Left renal cortex interstitium (tissue), 4 donors: ENCODE measurements at places on chromosomes 3 and 15. TPM values are rescaled to one million over a fixed set of nuclear protein-coding genes. Genes with fewer than 3 reads are reported as not detected.

Gene PIERCE2
- 5.9 TPM for polyA plus RNA-seq

GRCh38 chr3:115760716-115761115 is 137.4 kb downstream of the GAP43 start:
- DNase-seq = no peak

- DNase-seq = no peak
Measured at GRCh38 chr3:112348943-112349342, 16.0 kb downstream of the CD200 start.

DNA sequence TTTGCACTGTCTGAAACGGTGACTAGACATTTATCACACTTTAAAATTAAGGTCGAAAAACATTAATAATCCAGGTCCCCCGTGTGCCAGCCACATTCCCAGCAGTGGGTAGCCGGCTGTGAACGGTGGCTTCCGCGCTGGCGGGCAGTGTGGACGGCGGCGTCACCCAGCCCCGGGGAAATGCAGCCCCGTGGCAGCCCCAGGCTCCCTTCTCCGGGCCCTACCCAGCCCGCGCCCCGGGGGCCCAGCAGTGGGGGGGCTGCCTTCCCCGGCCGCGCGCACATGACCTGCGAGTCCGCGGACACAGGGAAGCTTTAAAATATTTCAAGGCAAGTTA is 25.3 kb downstream of the GABRA5 start:
- DNase-seq = no peak

GRCh38 chr3:184417619-184418327 is 37.9 kb downstream of the CHRD start:
- DNase-seq = peak; percentile 10

Gene GPR15
- not detected for polyA plus RNA-seq

- no peak for DNase-seq
Measured at GRCh38 chr3:127406309-127407025, 118.6 kb upstream of the PRR20G start.

DNA sequence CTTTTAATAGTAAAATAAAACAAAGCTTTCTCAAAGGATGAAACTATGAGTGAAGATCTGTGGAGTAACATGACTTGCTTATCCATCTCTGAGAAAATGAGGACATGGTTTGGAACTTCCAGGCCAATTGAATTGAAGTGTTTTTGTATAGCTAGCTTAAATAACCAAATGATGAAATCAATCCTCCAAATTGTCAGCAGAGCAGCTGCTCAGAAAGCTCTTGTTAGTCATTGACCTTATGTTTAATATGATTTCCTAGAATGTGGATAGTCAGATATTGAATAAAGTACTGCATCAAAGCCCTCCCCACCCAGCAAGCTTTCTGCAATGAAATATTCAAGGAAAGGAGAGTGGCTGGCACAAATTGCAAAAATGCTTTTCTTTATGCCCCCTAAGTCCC is 437.2 kb downstream of the MFSD1 start:
- DNase-seq = no peak

Gene GOLGA8A
- 237 TPM for polyA plus RNA-seq

Gene ZNF280D
- polyA plus RNA-seq = 42.6 TPM

Gene PLCH1
- polyA plus RNA-seq = 8.1 TPM

DNA sequence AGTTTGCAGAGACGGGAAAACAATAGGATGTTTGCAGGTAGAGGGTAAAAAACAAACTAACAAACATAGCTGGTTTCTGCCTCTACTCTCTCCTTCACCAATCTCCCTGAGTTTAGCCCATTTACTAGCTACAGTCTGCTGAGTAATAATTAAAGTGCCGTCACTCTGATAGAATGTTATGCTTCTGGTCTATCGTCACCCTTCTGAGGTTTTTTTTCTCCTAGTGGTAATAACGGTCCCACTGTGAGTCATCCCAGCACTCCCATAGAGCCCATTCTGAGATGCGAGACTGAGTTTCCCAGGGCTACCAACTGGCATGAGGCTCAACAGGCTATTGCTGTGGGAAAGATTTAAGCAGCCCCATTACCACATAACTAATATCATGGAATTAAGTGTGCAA is 56.4 kb downstream of the PLAAT1 start:
- no peak for DNase-seq
